ENCODE measurements at places on chromosomes 16 and 17.

DNA sequence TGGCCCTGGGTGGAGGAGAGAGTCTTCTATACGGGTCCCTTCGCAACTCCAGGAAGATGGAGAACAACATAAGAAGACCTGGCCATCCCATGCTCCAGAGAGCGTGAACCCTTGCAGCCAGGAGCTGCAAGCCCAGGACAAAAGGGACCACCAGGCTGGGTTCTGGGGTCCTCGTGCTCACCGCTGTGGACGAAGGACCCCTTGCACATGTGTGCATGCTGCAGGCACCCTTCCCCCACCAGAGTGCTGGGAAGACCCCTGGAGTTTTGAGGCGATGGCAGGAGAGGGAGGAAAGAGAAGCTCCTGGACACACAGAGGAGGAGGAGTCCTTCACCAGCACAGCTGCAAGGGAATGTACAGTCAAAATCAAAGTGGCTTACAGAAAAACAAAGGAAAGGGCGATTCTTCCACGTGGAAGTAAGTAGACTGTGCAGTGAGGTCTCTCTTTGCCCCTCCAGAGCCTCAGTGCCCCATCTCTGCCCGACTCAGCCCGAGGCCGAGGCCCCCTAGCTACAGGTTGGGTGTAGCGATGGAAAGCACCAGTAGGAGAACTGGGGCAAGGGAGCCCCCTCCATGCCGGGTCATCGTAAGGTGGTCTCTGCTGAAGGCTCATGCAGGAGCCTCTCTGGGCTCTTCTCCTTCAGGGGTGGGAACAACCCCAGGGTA, 51.3 kb downstream of the PIMREG start:
- no peak for DNase-seq

DNA sequence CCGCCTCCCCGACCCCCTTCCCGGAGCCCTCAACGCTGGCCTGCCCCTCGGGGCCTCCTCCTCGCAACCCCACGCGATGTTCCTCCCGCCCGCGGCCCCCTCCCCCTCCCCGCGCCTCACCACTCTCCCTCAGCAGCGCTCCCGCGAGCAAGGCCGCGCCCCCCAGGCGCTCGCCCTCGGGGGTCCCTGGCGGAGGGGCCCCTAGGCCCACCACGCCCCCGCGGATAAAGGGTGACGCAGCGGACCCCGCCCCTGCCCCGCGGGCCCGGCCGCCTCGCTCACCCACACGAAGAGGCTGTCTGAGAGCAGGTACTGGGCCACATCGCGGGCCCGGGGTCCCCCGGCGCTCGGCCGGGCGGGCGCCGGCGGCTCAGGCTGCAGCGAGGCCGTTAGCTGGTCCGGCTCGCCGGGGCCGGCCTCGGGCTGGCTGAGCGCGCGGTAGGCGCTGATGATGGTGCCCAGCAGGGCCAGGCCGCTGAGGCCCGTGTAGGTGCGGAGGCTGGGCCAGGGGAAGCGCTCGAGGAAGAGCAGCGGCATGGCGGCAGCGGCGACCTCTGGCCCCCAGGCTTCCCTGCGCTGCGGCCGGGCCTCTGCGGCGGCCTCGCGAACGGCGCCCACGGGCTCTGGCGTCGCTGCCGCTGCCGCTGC, 430 bp downstream of the AMFR start:
- no peak for DNase-seq

DNA sequence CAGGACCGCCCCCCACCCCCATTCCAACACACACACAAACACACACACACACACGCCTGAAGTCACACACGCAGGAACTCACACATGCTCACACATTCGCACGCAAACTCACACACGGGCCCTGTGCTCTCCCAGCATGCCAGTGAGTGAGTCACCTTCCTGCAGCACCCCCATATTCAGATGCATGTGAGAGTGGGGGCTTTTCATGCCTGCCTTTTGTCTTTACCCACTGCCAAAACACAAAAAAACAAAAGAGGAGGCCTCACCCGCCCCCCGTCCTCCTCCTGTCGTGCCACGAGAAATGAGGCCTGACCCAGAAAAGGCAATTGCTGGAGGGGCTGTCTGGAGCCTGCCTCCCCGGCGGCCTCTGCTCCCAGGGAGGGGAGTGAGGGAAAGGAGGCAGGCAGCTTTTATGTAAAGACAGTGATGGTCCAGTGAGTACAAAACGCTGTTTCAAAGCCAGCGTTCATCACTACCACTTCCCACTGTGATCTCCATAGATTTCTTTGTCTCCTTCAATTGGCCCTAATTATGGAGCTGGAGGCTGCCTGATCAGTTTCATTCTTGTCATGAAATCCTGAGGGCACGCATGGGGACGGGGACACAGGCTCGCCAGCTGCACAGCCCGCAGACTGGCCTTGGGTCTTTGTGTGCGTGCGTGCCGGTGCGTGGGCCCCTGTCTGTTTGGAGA, 29.5 kb upstream of the GSE1 start:
- no peak for DNase-seq

DNA sequence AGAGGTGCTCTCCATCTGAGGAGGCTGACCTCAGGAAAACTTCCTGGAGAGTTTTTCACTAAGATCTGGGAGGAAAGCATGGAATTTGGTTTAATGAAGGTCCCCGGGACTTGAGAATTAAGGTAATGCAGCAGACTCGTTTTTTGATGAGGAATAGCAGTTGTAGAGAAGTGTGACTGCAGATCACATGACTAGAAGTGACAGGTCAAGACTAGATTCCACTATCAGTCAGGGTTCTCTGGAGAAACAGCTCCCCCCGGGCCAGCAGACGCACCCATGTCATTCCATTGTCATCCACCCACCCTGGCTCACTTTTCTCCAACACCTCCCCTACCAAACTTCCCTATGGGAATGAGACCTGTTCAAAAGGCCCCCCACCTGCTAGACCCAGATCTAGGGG, 1.9 kb upstream of the DHRS13 start:
- DNase-seq, result no peak

GRCh38 chr17:13135506-13135905, 117.7 kb upstream of the ELAC2 start:
- DNase-seq, result no peak

GRCh38 chr16:53043428-53043831, 9.3 kb downstream of the CHD9NB start:
- DNase-seq, result no peak

- DNase-seq, result peak; percentile 14
These were observed at the start of gene NLRC3 for GRCh38 chr16:3577302-3577752. NLRC3 (minus strand) TSS chr16:3577403; CDS start chr16:3565036, 12,367 bp downstream.

DNA sequence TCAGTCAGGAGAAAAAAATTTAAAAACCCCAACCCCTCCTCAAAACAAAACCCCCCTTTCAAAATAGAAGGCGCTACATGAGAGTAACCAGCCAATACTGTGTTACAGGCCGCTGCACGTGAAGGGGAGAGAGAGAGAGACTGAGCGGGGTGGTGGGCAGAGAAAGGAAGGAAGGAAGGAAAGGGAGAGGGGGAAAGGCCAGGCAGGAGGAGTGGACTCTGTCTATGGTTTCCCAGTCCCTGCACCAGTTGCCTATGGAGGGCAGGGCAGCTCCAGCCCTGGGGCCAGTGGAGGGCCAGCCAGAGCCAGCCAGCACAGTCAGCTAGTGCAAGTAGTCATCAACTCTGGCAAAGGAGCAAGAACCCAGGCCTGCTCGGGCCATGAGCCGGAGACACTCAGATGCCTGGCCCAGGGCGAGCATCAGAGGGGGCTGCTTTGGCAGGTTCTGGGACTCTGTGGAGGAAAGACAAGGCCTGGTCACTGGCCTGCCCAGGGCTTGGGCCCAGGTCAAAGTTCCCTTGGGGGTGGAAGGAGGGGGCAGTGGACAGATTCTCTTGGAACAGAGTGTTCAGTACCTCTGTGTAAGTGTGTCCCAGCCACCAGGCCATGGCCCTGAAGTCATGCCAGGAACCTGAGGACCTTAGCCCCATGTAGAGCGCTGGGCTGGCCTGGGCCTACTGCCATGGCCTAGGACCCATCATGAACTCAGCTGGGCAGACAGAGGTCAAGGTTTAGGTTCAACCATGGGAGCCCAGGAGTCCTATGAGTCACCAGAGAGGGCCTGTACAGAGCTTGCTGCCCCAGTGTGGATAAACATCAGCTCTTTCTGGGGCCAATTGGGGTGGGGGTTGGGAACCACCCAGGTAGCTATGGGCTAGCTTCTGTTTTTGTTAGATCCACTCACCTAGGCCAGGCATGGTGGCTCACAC, 7.3 kb upstream of the GFOD2 start:
- DNase-seq, result no peak

DNA sequence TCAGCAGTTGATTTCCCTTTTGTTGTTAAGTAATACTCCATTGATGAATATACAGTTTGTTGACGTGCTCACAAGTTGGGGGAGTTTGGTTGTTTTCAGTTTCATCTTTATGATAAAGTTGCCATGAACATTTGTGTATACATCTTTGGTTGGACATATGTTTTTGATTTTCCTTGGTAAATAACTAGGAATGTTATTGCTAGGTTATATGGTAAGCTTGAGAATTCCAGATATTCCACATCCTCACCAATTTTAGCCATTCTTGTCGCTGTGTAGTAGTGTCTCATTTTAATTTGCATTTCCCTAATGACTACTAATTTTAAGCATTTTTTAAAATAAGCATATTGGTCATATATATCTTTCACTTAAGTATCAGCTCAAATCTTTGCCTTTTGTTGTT, 55.0 kb upstream of the RASL10B start:
- no peak for DNase-seq

GRCh38 chr17:78893684-78894083, 9.3 kb downstream of the CEP295NL start:
- DNase-seq, result no peak

- no peak for DNase-seq
These were observed 22.2 kb upstream of the TOX3 start for GRCh38 chr16:52568983-52569690.

GRCh38 chr17:66676421-66676820, 158.5 kb upstream of the CACNG5 start:
- DNase-seq, result no peak

- DNase-seq, result no peak
These were observed 66.9 kb downstream of the SOCS1 start for GRCh38 chr16:11188801-11189740.

DNA sequence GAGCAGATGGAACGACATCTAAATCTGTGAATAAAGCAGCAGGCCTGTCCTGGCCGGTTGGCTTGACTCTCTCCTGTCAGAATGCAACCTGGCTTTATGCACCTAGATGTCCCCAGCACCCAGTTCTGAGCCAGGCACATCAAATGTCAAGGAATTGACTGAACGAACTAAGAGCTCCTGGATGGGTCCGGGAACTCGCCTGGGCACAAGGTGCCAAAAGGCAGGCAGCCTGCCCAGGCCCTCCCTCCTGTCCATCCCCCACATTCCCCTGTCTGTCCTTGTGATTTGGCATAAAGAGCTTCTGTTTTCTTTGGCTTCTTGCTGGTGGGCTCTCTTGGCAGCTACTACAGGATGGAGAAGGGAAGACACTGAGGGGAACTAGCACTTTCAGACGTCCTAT, 4.1 kb upstream of the RSAD1 start:
- DNase-seq, result no peak

All from activated naive CD4-positive, alpha-beta T cell (primary cell).